ENCODE measurements at places on chromosomes 16 and 17.

- no peak for DNase-seq
These were observed 36.0 kb upstream of the BAHCC1 start for GRCh38 chr17:81359218-81359617.

GRCh38 chr17:20089756-20090547, 80.8 kb downstream of the SPECC1 start:
- DNase-seq: no peak

DNA sequence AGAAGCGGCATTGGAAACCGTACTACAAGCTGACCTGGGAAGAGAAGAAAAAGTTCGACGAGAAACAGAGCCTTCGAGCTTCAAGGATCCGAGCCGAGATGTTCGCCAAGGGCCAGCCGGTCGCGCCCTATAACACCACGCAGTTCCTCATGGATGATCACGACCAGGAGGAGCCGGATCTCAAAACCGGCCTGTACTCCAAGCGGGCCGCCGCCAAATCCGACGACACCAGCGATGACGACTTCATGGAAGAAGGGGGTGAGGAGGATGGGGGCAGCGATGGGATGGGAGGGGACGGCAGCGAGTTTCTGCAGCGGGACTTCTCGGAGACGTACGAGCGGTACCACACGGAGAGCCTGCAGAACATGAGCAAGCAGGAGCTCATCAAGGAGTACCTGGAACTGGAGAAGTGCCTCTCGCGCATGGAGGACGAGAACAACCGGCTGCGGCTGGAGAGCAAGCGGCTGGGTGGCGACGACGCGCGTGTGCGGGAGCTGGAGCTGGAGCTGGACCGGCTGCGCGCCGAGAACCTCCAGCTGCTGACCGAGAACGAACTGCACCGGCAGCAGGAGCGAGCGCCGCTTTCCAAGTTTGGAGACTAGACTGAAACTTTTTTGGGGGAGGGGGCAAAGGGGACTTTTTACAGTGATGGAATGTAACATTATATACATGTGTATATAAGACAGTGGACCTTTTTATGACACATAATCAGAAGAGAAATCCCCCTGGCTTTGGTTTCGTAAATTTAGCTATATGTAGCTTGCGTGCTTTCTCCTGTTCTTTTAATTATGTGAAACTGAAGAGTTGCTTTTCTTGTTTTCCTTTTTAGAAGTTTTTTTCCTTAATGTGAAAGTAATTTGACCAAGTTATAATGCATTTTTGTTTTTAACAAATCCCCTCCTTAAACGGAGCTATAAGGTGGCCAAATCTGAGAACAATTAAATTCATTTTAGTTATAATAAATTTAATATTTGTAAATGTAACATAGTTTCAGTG, 1.7 kb downstream of the HEXIM1 start:
- no peak for DNase-seq

DNA sequence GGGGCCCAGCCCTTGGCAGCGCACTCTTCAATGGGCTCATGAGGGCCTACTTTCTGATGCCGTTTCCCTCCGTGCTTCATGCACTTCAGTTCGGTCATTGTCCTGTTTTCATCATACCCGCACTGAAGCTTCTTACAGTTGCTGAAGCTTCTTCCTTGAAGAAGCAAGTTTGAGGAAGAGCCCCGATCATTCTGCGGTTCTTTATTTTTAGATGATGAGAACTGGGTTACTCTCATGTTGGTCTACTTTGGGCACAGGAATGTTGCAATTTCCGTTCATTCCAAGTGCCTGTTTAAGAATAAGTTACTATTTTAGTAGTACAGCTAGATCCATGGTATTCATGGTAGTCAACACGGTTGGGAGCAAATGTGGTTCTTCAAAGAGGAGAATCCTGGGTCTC, 587.7 kb upstream of the HSBP1 start:
- DNase-seq: no peak

DNA sequence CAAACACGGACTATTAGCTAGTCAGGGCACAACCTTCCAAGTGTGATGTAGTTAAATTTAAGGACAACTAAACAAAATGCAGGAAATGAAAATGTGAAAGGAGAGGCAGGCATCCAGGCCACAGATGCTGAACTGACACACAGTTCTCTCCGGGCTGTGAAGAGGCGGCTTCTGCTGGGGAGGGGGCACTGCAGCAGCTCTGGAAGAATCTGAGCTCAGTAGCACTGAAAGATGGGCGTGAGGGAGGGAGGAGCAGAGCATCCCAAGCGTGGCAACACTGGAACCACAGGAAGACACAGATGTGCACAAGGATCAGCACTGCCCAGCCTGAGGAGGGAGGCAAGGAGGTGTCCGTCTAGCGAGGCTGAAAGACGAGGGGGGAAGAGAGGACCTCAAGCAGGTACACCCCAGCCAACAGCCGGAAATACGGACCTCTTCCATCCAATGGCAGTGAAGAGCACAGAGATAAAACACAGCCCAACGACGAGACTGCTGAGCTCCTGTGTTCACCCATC, 11.4 kb downstream of the MBTPS1 start:
- no peak for DNase-seq

DNA sequence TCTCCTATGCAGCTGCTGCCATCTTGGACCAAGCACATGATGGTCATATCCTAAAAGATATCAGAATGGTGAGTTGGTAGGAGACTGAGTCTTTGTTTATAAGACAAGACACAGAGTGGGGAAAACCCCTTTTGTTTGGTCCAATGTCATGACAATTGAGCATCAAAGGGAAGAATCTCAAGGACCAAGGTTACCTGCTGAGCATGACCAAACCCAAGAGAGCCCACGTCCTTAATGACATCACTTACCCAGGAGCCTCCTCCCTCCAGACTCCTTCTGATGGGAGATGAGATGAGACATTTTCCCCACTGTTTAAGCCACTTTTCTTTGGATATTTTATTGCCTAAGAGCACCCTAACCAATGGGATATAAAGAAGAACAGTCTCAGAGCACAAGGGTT, 478.1 kb downstream of the NPIPA7 start:
- no peak for DNase-seq

- DNase-seq: no peak
These were observed 11.1 kb downstream of the RAB40B start for GRCh38 chr17:82687375-82687861.

GRCh38 chr16:3089717-3090592, 9.1 kb downstream of the ZSCAN10 start:
- DNase-seq: no peak

DNA sequence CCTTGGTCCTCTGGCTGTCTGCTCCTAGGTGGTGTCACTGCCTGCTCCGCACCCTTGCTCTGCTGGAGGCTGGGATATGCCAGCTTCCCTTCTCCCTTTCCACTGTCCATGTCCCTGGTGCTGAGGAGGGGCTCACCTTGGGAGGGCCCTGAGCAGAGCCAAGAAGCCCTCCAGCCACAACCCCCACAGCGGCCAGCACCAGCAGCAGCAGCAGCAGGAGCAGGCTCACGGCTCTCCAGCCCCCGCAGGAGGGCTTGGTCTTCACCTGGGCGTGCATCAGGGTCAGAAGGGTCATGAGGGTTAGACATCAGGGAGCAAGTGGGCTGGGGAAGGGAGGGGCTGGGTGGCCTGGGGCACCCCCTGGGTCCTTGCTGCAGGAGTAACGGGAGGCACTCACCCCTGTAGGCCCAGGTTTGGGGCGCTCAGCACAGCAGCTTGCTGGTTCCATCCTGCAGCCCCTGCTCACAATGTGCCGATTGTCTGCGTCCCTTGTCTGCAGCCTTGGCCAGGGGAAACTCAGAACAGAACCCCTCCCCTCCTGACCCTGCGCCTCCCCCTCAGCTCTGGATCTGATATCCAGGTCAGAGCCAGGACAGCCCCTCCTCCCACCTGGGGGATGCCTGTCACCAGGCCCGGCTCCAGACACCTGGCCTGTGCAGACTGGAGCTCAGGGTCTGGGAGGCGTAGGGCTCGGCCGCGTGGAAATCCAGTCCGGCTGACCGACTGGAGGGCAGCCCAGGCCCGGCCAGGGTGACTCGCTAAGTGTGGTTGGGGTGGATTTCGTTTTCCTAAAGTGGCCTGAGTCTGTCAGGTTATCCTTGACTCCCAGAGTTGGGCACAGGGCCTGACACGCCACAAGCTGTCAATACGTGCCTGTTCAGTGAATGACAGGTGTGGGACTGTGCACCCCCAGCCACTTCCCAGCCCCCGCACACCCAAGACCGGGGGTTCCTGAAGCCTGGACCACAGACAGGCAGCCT, at the start of gene BRICD5:
Gene BRICD5, minus strand, starts transcription at position 478 of the 980 bp plus-strand sequence. Its CDS starts 30 bp downstream, at position 448.
- no peak for DNase-seq

DNA sequence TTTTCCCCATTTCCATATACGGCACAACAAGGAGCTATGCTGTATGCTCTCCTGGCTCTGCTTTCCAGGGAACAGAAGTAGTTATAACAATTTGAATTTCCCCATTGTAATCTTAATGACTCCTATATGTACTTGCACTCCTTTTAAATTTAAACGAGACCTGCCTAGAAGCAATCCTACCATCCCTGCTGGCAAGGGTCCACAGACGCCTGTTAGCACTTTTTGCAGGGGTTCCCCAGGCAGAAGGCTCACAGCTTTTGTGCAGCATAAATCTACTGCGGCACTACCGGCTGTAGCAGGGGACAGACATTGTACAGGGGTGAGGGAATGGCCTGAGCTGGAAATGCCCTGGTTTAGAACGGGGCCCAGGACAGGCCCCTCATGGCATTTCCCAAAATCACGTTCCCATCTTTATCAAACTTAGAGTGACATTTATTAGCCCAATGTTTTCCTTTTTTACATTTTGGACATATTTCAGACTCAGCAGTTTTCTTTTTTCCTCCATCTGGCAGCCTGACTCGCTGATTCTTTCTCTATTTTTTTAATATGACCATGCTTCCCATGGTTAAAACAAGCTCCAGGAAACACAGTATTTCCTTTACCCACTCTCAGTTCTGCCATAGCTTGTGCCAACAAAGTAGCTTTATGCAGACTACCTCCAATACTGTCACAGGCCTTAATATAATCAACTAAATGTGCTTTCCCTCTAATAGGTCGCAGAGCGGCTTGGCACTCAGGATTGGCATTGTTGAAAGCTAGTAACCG, 35.4 kb upstream of the USP22 start:
- DNase-seq: no peak

- peak; percentile 10 for DNase-seq
These were observed 250.6 kb upstream of the ZFHX3 start for GRCh38 chr16:73298562-73298961.

DNA sequence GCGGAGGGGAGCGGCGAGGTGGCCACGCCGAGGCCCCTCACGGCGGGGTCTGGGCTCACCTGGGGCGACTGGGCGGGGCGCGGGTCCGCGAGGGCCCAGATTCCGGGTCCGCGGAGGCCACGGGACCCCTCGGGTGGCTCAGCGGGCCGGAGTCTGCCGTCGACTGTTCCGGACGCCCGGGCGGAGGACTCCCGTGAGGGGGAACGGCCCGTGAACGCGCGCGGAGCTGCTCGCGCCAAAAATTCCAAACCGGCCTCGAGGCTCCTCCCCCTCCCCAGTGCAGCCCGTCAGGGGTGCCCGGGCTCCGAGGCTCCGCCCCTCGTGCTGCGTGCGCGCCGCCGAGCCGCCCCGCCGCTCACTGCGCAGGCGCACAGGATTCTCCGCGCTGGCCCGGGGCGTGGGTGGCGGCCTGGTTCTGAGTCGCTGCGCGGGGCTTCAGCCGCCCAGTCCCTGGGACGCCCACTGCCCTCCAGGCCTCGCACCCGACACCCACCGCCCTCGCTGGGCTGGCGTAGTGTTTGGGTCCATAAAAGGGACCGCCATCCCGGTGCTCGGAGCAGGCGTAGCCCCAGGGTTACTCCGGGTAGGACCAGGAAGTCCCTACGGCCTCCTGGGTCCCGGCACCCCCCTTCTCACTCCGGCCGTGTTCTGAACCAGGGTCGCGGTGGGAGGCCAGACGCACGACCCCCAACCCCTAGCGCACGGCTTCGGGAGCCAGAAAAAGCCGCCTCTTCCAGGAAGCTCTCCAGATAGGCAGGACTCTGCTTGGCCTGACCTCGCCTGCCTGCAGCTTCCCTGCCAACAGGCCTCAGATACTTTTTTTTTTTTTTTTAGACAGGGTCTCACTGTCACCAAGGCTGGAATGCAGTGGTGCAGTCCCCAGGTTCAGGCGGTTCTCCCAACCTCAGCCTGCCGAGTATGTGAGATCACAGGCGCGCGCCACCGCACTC, at the start of gene PKMYT1:
Gene PKMYT1, minus strand, starts transcription at position 220 of the 950 bp plus-strand sequence. CDS start 789 bp downstream, outside the sequence.
- DNase-seq: no peak

DNA sequence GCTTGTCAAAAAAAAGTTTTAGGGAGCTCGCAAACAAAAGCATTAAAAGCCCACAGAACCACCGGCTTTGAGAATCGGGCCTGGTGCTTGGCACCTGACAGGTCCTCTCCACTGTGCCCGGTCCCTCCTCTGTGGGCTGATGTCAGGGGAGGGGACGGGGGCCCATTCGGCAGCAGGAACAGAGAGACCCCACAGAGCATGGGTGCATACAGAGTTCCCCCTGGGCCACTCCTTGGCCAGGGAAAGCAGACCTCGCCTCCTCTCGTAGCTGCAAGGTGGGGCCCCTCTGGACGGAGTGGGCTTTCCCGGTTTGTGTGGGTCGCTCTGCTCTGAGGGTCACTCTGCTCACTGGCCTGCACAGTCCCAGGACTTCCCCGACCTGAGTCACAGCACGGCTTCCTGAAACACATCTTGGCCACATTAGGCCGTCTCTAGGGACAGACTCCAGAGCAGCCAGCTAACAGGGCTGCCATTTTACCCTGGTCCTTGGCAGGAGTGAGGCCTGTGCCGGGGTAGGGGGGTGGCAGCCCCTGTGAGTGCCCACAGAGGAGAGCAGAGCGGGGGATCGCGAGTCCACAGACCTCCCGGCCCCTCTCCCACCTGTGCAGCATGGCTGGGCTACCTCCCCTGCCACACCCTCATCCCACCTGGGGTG, 11.1 kb downstream of the CBFA2T3 start:
- no peak for DNase-seq

GRCh38 chr16:20812510-20812909, 6.2 kb downstream of the REXO5 start:
- no peak for DNase-seq

DNA sequence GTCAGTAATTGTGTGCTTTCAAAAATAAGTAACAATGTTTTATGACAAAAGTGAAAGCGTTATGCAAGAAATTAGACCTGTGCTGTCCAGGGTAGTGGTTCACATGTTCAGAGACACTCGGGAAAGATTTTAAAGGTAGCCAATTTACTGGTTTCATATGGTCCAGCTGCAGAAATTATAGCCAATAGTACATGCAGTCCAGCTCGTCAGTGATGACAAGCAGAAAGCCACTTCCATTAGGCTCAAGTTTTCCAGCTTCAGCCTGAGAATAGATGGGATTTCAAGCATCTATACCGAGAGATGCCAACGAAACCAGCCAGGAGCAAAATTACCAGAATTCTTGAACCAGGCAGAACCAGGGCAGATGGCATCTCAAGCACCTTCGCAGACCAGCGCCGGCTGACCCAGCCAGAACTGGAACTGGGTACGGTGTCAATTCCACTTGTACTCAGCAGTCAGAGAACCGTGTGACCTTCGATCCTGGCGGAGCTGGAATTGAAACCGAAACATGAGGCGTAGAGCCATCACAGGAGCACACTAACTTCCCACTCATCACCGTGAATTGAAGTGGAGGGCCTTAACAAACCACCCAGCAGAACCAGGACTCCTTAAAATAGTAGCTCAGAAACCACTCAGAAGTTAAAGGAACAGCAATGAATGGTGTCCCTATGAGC, 207.9 kb upstream of the HSBP1 start:
- DNase-seq: no peak

- no peak for DNase-seq
These were observed 43.4 kb upstream of the RPH3AL start for GRCh38 chr17:395974-396373.

- no peak for DNase-seq
These were observed 22.3 kb downstream of the TMEM11 start for GRCh38 chr17:21191698-21192097.

- DNase-seq: no peak
These were observed 93.5 kb downstream of the GOSR1 start for GRCh38 chr17:30570596-30571265.

- no peak for DNase-seq
These were observed 16.0 kb downstream of the NSRP1 start for GRCh38 chr17:30132615-30133014.
